Eye (tissue), 1 donor: ENCODE measurements at places on chromosomes 6 and 20.
A peak's percentile ranks its signal among the peaks of the same experiment; 100 is the strongest.

- DNase-seq: no peak
Measured at GRCh38 chr6:96236471-96236870, 220.7 kb downstream of the FUT9 start.

DNA sequence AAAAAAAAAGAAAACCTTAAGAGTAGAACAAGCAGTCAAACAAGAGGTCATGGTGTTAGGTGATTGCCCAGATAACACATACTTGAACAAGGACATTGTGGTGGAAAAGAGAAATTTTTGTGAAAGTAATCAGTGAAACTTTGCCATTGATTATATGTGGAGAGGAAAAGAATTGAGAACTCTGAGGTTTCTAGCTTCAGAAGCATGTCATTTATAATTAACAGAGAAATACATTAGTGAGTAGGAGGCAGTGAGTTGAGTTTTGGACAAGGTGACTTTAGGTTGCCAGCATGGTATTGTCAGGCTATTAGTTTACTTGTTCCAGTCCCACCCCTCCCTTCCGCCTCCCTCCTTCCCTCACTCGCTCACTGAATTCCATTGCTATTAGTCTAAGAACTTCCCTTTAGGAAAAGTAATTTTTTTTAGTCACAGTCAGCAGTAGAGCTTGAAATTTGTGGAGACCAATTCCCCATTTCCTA lies 17.2 kb downstream of the TAB2 start:
- no peak for DNase-seq

DNA sequence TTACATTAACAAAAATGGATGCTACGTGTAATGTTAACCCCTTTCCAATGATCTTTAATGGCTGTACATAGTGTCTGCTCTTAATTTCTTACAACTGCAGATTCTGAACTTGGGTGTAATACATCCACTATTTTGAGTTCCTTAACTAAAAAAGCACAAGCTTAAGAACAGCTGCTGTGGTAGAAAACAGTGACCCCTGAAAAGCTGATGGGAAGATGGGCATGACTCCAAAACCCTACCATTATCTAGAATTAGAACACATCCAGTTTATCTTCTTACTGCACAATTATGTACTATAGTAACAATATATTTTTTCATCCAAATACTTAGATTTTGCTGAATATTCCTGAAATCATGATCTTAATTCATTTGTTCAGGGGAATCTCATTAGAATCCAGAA lies 49.3 kb downstream of the LYRM4 start:
- DNase-seq: no peak

DNA sequence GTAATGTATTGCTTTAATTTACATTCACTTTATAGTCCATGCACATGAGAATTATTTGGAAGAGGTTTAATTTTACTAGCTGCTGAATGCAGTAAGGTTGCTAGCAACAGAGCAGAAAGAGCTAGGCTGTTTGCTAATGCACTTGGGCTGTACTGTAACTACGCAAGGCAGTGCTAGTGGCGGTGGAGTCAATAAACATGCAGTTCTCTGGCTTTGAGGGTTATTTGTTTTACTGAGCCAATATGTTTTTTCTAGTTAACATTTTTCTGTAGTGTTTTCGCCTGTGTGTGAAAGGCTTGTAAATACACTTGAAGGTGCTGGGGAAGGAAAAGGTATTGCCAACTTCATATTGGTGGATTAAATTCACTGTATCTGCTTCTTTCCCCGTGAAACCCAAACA lies 112.8 kb downstream of the BTBD3 start:
- DNase-seq: peak; percentile 14

DNA sequence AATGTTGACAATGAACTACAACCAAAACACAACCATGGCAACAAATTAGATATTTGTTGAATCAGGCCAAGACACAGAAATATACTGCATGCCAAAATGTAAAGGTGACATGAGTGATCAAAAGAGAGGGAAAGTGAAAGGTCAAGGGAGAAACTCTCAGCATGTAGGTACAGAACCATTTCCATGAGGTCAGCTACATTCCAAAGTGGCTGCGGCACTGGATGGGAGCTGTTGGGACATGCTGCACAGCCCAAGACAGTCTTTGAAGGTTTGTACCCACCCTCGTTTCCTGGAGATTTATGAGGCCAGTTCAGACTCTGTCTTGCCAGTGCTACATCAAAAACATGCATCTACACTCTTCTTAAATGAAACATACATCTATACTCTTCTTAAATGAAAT lies 579.9 kb downstream of the BMP2 start:
- DNase-seq: no peak

DNA sequence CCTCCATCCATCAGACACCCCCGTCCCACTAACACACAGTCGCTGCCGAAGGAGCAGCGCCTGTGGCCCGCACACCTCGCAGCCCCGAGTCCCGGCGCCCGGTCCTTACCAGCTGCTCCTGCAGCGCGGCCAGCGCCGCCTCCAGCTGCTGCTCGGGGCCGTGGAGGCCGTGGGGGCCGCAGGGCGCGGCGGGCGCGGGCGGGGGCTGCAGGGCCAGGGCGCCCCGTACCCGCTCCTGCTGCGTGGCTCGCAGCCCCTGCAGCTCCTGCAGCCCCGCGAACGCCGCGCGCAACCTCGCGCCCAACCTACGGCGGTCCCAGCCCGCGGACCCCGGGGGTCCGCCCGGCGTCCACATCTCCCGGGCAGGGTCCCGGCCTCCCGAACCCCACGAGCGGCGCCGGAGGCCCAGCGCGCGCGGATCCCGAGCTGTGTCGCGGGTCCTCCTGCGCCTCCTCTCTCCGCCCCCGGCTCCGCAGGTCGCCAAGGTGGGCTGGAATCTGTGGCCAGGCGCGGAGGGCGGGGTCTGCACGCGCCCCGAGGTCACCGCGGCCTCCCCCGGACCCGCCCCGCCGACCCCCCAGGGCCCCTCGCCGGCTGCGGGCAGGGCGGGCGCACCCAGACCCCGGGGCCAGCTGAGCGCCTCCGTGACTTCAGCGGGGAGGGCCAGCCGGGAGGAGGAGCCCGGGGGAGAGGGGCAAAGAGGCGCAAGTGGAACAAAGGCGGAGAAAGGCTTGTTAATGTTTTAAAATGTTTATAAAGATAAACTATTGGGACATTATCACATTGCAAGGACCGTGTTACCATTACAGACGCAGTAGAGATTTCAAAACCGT lies at the start of gene DACT2:
TSS of gene DACT2 (minus strand) at position 499 of the 833 bp plus-strand sequence. CDS start at position 355, 144 bp downstream.
- DNase-seq: peak; percentile 66

- DNase-seq: peak; percentile 37
Measured at GRCh38 chr6:19368511-19368910, 468.7 kb upstream of the ID4 start.

DNA sequence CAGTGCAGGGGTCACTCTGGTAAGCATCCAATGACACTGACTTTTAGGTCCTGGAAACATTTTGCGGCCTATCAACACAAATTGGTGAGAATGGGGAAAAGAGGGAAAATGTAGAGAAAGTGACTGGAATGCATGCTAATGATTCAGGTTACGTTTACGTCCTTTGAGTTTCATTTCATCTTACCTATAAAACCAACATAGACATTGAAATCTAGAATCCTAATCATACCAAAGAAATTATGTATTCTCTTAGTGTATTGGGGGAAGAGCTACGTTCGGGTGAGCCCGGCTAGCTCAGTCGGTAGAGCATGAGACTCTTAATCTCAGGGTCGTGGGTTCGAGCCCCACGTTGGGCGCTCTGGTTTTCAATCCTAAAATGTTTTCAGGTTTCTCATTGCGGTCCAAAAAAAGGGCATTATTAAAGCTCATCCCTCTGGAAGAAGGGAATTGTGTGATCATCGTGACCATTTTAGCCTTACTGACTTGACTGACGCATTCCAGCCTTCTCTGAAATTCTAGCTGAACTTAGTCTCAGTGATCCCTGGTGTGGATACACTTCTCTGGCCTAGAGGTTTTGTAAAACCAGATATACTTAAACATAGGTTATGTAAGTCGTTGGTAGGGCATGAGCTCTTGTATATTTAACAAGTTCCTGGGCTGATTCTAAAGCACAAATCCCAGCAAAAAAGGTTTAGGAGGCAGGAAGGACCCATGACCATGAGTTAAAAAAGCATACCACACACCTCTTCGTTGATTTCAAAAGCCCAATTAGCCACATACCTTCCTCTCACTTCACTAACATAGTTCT lies 18.3 kb downstream of the HMGN4 start:
- DNase-seq: peak; percentile 83

GRCh38 chr20:18326990-18327389 lies 38.7 kb downstream of the ZNF133 start:
- DNase-seq: no peak

GRCh38 chr6:150759483-150759882 lies 106.0 kb upstream of the MTHFD1L start:
- no peak for DNase-seq

GRCh38 chr20:20303742-20304141 lies 64.2 kb upstream of the INSM1 start:
- no peak for DNase-seq

DNA sequence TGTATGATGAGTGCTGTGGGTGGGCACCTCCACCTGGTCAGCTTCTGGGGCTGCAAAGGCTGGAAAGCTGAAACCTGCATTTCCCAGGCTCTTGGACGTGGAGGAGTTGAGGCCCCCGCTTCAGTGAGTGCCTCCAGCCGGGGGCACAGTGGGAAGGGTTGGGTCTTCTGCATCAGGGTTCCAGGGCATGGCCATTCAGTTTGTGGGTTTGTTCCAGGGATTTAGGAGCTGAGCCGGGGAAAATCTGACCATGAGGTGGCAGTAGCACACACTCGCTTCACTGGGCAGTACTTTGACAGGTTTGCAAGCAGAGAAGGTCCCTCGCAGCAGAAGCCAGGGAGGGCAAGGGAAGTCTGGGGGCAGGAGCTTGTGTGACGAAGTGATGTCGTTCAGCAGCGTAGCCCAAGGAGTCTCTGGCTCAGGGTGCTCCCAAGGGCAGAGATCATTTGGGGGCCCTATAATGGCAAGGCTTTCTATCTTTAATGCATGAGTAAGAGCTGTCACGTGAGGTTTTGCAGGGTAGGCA lies 69.5 kb upstream of the SULF2 start:
- DNase-seq: no peak

DNA sequence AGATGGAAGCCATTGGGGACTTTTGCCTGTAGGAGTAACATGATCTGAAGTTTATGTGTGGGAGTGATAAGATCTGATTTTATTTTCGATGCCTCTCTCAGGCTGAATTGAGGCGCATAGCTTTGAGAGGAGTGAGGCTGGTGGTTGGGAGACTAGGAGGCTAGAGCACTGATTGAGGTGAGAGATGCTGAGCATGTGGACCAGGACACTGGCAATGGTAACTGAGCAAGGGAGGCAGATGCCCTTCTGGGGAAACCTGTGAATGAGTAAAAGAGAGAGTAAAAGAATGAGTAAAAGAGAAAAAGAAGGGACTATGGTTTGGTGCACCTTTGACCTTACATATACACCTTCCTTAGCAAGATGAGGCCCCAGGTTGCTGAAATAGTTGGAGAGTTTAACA lies 3.0 kb downstream of the RRP36 start:
- no peak for DNase-seq

DNA sequence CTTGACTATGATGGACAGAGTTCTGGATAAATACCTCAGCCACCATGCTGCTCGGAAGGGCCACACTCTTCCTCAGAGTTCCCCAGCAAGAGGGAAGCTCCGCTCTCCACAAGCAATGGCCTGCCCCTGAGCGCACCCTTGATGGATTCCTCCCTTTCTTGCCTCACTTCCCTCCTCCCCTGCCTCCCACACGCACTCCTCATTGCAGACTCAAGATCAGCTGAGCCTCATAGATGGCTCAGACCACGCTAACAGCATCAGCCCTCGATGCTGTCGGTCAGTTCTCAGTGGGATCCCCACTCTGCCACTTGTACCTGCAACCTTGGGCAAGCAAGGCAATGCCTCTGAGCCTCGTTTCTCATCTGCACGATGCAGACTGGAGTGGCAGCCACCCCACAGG lies 123.3 kb downstream of the BMP7 start:
- no peak for DNase-seq

GRCh38 chr6:6987749-6988148 lies 120.0 kb upstream of the RREB1 start:
- no peak for DNase-seq

DNA sequence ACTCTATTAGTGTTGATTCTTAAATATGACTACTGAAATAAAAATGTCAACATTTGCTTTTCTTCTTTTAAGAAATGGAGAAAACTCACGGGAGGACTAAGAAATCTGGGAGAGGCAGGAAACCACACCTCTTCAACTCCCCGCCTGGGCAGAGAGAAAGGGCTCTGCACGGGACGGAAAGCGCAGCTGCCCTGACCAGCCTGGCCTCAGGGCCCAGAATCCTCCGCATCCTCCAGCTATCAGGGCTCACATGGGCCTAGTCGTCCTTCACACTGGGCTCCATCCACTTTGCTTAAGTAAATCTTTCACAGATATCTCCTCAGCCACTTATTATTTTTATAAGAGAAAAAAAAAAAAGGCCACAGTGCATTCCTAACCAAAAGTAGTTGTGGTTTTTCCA lies 215.1 kb downstream of the TBXT start:
- no peak for DNase-seq

GRCh38 chr20:62533591-62534495 lies 58.0 kb upstream of the GATA5 start:
- DNase-seq: no peak

DNA sequence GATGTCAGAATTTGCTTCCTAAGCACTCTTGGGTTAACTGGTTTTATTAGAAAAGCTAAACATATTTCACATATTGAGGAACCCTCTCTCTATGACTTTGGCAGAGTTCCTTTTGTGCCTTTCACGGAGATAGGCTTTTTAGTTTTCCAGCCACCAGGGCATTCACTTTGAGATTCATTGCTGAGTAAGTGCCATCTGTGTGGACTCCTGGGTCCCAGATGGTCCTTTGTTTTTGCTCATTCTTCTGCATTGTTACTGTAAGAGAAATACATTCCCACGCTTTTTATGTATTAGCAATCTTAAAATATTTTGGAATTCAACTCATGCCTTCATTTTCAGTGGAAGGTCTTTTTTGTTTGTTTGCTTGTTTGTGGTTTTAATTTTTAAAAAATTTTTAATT lies 76.3 kb upstream of the PHACTR2 start:
- DNase-seq: peak; percentile 55

DNA sequence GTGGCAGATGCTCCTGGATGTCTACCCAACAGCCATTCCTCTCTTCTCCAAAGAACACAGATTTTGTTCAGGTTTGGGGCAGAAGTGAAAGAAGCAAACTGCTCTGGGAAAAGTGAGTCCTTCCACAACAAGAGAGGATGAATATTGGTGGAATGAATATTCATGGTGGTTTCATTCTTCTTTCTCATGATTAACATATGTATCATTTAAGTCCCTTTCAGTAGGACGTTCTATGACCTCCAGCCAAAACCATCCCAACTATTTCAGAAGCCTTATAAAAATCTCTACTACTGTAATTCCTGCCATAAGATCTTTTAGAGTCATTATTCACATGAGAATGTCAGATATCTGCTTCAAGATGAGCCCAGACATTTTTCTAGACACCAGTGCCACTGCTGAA lies 44.4 kb downstream of the MDN1 start:
- no peak for DNase-seq

GRCh38 chr20:43961541-43962471 lies 47.2 kb downstream of the TOX2 start:
- no peak for DNase-seq

GRCh38 chr6:159676890-159677505 lies 16.0 kb downstream of the SOD2 start:
- no peak for DNase-seq
